ENCODE measurements at places on chromosomes 7 and 10.

- DNase-seq = no peak
These were observed 46.9 kb downstream of the AKR1C4 start for GRCh38 chr10:5243521-5243987.

DNA sequence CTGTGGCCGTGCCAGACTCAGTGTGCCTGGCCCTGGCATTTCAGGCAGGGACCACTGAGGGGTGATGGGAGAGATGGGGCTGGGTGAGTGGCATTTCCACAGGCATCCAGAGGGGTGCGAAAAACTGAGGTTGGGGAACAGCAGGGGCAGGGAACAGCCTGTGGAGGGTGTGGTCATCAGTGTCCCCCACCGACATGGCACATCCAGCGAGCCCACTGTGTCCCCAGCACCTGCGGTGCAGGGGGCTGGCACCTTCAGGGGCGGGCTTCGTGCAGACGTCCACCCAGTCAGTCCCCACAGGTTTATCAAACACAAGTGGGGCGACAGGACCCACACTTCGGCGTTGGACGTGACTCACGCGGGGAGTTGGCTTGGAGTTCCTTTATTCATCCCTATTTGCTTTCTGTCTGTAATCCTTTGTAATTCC is 14.8 kb downstream of the CUX1 start:
- DNase-seq = no peak

DNA sequence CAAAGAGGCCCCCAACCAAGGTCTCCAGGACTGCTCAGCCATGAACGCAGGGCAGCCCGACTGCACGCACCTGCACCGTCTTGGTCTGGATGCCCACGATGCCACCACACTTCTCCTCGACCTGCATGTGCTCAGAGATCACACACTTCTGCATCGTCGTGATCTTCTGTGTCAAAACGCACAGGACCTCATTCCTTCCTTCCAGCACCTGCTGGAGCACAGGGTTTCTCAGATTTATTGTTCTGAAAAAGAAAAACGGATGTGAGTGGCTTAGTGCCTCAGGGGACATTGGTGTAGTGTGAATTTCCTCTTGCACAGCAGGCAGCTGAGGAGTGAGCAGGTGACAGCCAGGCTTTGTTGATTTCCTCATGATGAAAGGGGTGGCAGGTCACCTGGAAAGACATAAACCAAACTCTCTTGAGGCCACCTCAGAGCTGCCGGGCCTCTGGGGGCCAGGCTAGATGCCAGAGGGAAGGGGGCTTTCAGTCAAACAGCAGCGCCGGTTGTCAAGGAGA is 38.2 kb downstream of the GSDME start:
- DNase-seq = no peak

GRCh38 chr7:80665526-80665925 is 27.1 kb downstream of the CD36 start:
- DNase-seq = peak; percentile 29

DNA sequence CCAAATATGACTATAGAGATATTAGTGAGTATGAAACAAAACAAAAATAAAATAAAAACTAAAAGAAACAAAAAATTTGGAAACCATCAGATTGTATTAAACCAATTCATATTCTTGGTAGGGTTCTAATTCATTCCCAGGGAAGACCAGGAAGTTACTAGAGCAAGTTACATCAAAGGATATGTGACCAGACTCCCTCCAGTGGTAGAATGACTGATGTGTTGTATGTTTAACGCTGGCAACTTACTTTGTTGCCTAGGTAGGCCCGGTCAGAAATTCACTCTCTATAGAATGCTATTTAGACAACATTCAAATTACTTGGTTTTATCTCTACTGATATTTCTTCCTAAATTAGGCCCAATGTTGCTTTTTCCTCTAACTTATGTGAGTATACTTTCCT is 5.2 kb downstream of the PHYHIPL start:
- peak; percentile 15 for DNase-seq
